ENCODE measurements at places on chromosomes 7 and 10.

- no peak for DNase-seq
Observed at GRCh38 chr7:4015996-4016395, 666.1 kb upstream of the FOXK1 start.

- DNase-seq, result no peak
Observed at GRCh38 chr7:130639388-130639787, 29.2 kb downstream of the COPG2 start.

GRCh38 chr7:85177316-85177715, 9.5 kb downstream of the SEMA3D start:
- no peak for DNase-seq

DNA sequence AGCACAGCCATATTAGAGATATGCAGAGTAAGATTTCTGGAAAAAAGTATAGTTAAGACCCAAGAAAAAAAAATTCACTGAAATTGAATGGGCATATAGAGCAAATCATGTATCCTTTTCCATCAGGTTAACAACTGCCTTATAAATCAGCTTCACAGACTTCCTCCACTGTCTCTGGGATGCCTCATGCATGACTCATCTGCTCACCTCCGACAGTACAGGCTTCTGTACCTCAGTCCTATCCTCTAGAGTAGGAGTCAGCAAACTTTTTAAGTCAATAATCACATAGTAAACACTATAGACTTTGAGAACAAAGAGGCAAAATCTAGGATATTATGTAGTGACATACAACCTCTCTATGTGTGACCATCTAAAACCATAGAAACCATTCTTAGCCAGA, 211.6 kb upstream of the SP8 start:
- no peak for DNase-seq

DNA sequence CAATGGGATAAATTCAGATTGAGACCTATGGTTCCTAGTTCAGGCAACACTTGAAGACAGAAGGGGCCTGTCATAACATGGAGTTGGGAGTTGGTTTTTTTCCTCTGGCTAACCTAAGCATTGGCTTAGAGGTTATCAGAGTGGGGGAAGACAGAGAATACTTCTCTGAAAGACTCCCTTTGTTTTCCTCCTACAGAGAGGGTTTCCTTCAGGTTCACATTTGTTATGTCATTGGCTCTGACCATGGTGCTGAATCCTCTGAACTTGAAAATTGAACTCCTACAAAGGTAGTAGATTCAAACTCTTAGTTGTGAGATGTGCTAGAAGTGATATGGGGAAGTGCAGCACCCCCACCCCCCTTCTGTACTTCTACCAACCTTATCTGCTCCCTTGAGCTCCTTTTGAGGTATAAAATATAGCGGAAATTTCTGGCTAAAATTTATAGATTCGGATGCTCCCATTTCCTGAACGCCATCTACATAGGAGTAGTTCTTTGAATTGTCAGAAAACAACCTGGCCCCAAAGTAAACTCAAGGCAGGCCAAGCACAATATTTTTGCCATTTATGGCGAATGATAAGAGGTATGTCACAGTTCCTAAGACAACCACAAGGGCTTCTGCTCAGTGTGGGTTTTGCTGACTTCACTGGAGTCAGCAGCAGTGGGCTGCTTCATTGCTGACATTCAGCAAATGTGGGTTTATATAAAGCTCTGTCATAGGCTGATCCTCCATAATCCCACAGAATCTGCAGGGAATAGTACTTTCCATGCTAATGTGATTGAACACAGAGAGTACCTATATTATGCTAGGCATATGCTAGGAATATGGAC, 131.6 kb upstream of the KLF14 start:
- no peak for DNase-seq

GRCh38 chr10:36211856-36212255, 569.8 kb upstream of the FZD8 start:
- DNase-seq, result no peak
